Progenitor cell of endocrine pancreas (in vitro differentiated cells): ENCODE measurements at places on chromosomes 4 and X.
A peak's percentile ranks its signal among the peaks of the same experiment; 100 is the strongest.

GRCh38 chr4:139734875-139735380 lies 69.3 kb downstream of the MGST2 start:
- DNase-seq: peak; percentile 90

- no peak for DNase-seq
Observed at GRCh38 chrX:107102980-107103379, 15.6 kb downstream of the RBM41 start.

DNA sequence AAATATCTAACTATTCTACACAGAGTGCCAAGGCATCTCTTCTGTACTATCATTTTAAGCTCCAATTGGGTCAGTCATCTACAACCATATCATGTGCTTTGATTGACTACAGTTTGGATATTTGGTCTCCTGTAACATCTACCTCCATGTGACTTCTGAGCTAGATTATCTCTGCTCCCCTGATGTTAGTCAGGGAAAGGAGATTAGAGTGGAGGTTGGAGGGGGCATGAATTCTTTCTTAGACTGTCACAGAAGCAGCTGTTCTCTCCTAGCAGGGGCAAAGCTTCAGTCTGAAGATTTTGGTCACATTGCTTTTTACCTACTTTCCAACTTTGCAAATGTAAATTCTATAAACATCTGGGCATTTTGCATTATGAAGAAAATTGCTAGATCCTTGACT lies 62.6 kb upstream of the C4orf54 start:
- DNase-seq: no peak

- no peak for DNase-seq
Observed at GRCh38 chrX:107398115-107398514, 51.3 kb upstream of the FRMPD3 start.

GRCh38 chrX:63751481-63751880 lies 33.5 kb downstream of the ARHGEF9 start:
- DNase-seq: no peak

GRCh38 chr4:163556177-163556576 lies 61.7 kb downstream of the TMA16 start:
- no peak for DNase-seq

GRCh38 chr4:79917246-79917645 lies 155.8 kb downstream of the ANTXR2 start:
- no peak for DNase-seq

GRCh38 chrX:17397074-17397473 lies 22.1 kb downstream of the NHS start:
- DNase-seq: no peak

DNA sequence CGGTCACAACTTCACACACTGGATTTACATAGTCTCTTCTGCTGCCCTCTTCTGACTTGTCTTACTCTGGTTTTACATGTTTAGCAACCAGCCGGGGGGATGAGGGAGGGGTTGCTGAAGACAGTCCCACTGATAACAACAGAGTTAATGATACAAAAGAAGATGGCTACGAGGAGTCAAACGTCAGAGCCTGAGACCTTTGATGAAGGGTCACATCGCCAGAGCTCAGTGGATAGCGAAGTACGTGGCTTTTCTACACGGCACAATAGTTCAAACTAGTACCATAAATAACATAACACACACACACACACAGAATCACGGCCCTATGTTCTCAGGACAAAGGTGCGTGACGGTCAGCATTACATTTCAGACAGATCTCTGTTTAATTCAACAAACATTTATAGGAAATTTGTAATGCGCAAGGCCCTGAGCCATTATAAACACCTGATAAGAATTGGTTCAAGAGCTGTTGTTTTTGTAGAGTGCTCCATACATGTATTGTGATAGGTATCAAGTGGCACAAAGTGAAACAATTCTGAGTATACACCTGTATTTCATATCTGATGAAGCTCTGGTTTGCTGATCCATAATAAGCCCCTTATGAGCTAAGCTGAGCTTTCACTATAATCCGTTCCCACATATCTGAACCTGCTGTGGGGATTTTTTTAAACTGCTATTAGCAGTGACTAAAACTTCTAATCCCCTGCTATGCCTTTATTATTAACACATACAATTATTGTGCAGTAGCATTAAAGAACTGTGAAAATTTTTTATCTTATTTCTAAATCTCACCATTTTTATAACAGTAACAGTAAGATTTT lies 100.0 kb downstream of the NR3C2 start:
- no peak for DNase-seq

- no peak for DNase-seq
Observed at GRCh38 chrX:29728639-29729038, 486.7 kb upstream of the MAGEB2 start.

DNA sequence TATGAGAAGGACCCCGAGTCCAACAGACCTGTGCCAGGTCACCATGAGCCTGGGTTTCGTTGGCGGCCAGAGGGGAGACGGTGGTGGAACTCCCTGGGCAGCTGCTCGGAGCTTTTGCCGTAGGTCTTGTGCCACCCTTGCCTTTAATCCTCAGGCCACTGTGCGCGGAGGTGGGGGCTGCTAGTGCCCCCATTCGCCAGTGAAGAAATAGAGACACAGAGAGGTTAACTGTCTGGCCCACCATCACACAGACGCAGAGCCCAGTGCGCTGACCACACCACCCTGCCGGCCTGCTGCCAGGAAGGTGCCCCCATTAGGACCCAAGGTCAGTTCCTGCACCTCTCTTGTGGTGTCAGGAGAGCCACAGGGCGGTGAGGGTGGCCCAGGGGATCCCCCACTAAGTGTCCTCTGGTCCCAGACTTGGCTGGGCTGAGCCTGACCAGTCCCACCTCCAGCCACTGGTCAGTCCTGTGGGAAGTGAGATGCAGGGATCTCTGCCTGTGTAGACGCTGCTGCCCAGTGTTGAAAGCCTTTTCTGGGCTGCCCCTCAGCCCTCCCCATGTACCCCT lies 28.3 kb upstream of the HTRA3 start:
- DNase-seq: no peak

DNA sequence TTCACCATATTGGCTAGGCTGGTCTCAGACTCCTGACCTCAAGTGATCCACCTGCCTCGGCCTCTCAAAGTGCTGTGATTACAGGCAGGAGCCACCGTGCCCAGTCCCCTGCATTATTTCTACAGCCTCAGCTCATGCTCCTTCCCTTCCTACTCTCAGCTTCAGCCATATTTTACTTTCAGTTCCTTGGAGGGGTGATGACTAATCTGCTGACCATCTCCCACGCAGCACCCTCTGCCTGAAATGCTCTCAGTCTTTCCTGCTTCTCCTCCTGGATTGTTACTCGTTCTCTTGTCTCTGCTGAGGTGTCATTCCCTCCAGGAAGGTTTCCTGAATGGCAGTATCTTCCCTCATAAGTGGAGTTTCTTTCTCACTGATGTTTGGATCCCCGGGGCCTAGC lies 63.3 kb downstream of the MOSPD2 start:
- no peak for DNase-seq

GRCh38 chrX:19899217-19899788 lies 11.9 kb upstream of the SH3KBP1 start:
- DNase-seq: no peak

- no peak for DNase-seq
Observed at GRCh38 chr4:181968371-181968770, 274.8 kb upstream of the TENM3 start.

DNA sequence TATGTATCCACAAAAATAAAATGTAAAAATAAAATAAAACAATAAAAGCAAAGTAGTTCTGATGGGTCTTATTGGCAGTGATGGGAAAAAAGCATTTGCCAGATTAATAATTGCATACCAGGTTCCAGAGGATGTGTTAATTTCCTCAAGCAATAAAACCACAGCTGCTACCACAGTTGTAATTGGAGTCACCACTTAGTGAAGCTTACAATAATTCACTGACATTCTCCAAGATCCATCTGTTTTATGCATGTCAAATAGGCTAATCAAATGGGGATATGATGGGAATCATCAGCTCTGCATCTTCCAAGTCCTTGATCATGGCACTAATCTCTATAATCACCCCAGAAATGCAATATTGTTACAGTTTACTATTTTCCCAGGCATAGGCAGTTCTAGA lies 123.5 kb upstream of the EMCN start:
- no peak for DNase-seq

- no peak for DNase-seq
Observed at GRCh38 chr4:36159208-36159607, 85.1 kb downstream of the ARAP2 start.

DNA sequence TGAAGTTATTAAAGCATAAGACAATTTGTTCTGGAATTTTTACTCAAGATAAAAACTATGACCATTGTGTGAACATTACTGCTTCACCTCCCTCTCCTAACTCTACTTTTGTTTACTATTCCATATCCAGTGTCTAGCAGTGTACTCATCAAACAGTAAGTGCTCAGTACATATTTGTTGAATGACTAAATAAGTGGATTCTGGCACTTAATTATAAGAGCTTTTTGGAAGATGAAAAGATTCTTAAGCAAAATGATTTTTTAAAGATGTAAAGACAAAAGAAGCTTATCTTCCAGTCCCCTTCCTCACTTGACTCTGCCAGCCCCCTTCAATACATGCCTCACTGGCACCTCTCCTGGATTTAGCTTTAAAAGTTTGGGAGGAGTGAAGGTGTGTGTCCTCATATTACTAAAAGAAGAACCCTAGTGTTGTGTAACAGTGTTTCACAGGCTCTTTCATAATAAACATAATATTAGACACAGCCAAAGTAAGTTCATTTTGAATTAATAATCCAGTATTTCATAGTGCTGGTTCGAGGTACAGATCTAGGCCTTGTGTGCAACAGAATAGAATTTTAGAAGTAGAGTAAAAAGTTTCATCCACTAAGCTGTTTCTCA lies 53.0 kb downstream of the GAB1 start:
- no peak for DNase-seq

DNA sequence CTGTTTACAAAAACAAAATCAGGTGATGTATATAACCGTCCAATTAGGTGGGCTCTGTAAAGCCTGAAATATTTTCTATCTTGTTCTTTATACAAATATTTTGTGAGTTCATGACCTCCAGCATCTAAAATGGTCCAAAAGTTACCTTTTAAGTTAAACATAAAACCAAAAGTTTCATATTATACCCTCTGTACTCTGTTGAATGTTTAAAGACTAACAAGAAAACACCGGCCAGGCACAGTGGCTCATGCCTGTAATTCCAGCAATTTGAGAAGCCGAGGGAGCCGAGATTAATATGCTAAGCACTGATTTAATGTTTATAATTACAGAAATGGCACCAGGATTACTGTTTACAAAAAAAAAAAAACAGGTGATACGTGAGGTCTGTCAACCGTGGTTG lies 328.4 kb downstream of the DHRSX start:
- DNase-seq: no peak

GRCh38 chr4:32778025-32778424 lies 2057.9 kb downstream of the PCDH7 start:
- no peak for DNase-seq

- no peak for DNase-seq
Observed at GRCh38 chr4:76511947-76512346, 76.9 kb downstream of the SHROOM3 start.

- no peak for DNase-seq
Observed at GRCh38 chr4:101205916-101206315, 141.4 kb downstream of the PPP3CA start.

DNA sequence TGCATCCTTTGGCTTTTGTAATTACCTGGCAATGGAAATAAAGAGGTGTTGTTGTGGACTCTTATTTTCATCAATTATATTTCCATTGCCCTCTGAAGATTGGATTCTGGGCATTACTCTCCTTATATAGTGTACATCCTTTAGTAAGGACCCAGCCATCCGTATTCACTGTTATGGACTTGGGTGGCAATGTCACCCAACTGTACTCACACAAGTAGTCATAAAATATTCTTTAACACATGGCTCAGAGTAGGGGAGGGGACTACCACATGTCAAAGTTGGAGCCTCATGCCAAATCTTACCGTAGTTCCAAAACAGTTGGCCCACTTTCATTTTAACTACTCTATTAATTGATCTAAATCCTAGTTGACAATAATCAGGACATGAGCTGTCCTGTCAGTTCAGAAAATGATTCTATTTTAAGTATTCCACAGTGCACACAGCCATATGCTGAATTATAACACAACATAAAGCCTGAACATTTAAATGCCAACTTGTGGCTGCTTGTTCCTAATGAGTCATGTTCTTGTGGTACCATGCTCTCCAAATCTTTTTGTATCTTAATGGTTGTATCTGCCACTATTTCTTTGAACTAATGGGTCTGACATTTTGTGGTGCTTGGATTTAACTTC lies 4.9 kb downstream of the FRAS1 start:
- DNase-seq: no peak

DNA sequence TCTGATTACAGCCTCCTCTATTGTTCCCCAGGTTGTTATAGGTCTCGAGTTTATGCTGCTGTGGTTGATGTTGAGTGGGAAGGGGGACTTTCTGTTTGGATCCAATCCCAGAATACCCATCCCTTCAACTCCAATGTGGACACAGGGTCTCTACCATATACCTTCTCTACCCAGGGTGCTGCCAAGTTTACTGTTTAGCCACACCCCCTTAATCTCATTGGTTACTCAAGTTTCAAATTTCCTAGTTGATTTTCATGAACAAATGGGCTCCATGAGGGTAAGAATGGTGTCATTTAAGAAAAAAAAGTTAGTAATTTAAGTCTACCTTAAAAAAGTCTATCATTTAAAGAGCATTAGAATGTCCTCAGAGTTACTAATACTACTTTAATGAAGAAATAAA lies 3.6 kb upstream of the SPP1 start:
- no peak for DNase-seq

DNA sequence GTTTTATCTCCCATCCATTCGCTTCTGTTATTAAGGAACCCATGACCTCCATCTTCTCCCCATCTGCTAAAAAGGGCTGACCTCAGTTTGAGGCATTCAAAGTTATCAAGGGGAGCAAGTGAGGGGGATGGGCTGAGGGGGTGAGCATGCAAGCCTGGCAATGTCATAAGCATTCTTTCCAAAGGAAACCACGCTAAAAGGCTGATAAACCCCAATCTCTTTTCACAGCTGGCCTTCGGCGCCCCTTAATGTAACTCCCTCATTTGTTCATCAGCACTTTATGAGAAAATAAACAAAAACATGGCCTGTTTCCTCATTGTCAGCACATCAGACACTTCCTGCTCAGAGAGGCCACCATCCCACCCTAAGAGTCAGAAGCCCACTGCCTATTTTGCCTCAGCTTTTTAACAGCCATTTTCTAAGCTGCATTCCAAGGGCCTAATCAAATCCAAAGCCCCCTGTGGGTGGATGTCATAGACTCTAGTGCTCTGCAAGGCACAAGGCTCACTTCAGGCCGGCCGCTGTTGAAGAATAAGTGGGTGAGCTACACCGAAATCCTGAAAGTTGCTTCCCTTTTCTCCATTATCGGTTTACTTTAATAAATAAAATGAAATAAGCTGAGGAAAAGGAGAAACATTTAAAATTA lies 92.0 kb upstream of the SRD5A3 start:
- no peak for DNase-seq

- DNase-seq: no peak
Observed at GRCh38 chrX:18149454-18149853, 71.2 kb downstream of the BEND2 start.

- DNase-seq: no peak
Observed at GRCh38 chr4:183455431-183456195, 11.2 kb downstream of the CDKN2AIP start.

DNA sequence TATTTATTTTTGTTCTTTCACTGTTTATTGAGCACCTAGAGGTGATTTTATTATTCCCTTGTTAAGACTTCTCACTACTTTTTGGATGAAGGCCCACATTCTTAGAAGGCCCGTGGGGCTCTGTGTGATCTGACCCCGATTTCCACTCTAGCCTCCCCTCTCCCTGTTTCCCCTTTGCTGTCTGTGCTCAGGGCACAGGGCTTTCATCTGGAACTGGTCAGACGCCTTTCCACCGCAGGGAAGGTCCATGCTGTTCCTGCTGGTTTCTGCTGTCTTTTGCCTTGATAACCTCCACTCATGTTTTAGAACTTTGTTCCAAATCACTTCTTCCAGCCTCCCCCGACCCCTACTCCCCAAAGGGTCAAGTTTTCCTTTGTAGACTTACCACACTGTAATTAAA lies 31.3 kb upstream of the ANAPC4 start:
- no peak for DNase-seq
